ENCODE measurements at places on chromosomes 4 and X.

- no peak for DNase-seq
These were observed 8.5 kb downstream of the OTUD4 start for GRCh38 chr4:145171911-145172310.

- no peak for DNase-seq
These were observed 2.8 kb downstream of the HELT start for GRCh38 chr4:185020863-185021761.

DNA sequence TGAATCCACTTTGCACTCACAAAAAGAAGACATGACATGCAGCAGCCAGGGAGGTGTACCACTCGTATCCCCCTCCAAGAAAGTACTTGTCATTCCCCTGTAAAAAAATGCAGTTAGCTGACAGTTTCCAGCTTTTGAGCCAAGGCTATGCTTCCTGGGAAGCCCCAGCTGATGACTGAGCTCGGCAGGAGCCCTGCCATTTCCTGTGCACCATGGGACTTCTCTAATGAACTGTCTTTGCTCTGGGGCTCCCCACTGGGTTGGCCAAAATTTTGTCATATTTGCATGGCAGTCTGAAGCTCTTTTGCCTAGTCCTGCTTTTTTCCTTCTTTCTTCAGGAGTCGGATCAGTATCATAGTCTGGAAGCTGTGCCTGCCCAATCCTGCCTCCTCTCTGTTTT lies 104.5 kb upstream of the MAOA start:
- DNase-seq: no peak

- DNase-seq: no peak
These were observed 134.9 kb downstream of the KCTD8 start for GRCh38 chr4:44313702-44314101.

DNA sequence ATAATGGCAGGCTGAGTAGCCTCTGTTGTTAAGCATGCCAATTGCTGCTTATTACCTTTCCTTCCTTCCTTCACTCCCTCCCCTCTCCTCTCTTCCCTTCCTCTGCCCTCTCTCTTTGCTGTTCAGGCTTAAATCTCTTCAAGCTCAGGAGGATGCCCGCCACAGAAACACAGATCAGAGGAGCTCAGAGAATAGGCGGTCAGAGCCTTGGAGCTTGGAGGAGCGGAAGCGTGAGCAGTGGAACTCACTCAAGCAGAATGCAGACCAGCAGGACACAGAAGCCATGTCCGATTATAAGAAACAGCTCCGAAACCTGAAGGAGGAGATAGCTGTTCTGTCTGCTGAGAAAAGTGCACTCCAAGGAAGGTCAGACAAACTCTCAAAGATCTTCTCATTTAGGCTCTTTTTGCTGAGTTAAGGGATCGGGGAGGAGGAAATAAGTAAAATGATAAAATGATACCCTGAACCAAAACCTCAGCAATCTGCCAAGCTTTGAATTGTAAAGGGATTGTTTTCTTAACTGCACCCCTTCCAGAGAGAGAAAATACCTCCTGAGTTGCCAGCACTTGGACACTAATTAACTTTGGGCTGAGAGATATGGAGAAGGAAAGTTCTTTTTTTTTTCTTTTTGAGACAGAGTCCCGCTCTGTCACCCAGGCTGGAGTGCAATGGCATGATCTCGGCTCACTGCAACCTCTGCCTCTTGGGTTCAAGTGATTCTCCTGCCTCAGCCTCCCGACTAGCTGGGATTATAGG lies 20.9 kb downstream of the SPATA18 start:
- no peak for DNase-seq

DNA sequence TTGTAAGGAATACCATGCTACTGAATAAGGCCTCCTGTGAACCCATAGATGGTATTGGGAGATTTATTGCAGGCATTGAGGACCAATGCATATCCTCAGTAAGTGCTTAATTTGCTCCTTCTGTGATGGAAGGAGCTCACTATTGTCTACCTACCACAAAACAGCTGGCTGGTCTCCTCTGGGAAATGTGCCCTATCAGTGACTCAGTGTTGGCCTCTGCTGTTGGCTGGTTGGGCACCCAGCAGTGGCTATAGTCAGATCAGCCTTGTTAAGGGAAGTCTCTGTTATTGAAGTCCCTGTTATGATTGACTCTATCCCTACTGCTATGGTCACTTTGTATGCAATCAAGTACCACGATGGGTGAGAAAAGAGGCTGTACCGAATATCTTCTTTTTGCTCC lies 27.5 kb upstream of the OTUD4 start:
- DNase-seq: no peak

- no peak for DNase-seq
These were observed 356.9 kb downstream of the DTHD1 start for GRCh38 chr4:36638273-36638811.

GRCh38 chr4:83862471-83862870 lies 326.6 kb downstream of the GPAT3 start:
- no peak for DNase-seq

DNA sequence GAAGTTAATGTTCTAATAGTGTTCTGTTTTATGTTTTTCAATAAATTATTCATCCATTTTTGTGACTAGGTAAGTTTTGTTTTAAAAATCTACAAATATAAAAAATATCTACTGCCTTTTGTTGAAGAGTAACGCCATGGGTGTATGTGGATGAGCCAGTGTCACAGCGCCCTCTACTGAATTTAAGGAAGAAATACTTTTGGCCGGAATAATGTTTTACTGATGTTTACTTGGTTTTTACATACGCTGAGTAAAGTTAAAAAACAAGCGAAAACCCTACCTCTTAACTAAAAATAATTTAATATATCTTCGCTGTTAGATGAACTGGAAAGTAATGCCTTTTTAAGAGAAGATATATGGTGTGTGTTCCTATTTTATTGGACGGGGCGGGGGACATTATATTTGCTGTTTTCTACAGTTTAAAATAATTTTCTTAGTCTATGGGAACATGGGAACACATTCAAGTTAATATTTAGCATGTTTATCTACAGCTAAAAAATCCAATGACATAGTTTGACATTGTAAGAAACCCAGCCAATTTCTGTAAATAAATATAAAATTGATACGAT lies 86.1 kb downstream of the CPE start:
- DNase-seq: peak; percentile 30

- no peak for DNase-seq
These were observed 35.6 kb upstream of the CDKN2AIP start for GRCh38 chr4:183408796-183409195.

DNA sequence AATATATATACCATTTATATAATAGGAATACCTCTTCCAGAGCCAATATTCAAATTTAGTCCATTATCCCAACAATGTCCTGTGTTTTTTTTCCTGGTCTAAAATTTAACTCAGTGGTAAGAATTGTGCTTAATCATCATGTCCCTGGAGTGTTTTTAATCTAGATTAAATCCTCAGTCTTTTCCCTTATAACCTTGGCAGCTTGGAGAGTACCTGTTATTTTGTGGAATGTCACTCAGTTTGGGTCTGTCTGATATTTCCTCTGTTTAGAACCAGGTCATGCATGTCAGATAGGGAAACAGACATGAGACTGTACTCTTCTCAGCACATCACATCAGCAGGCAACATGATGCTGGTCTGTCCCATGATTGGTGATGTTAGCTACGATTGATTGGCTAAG lies 96.6 kb downstream of the HPGD start:
- no peak for DNase-seq

All from HFFc6 (cell line).